ENCODE measurements at places on chromosomes 3 and 15. TPM values are rescaled to one million over a fixed set of nuclear protein-coding genes. Genes with fewer than 3 reads are reported as not detected.

GRCh38 chr3:128242818-128243601 is 89.7 kb downstream of the EEFSEC start:
- H3K36me3 ChIP-seq, result no peaks in the 10 kb centered on the region
- DNase-seq, result no peak
- H3K27ac ChIP-seq, result no peak overlapping the region
- no peak overlapping the region for H3K4me3 ChIP-seq

- peaks cover 7% of the 10 kb centered on the region for H3K4me1 ChIP-seq
- no peak overlapping the region for H3K27ac ChIP-seq
- H3K4me3 ChIP-seq, result no peak overlapping the region
- H3K36me3 ChIP-seq, result no peaks in the 10 kb centered on the region
Observed at GRCh38 chr3:23170291-23170690, 32.8 kb upstream of the UBE2E2 start.

DNA sequence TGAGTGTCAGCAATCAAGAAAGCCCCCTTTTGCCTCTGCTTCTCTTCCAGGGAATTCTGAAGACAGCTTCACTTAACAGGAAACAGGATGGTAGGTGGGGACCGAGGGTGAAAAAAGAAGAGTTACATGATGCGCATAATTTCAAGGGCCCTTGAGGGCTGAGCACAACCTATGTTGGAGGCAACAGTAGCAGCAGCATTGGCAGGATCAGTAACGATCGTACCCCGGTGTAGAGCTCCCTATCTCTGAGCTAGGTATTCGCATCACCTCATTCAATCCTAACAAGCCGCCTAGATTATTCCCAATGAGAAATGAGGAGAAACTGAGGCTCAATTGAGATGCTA is 432 bp upstream of the RAD54L2 start:
- H3K4me1 ChIP-seq, result peaks cover 17% of the 10 kb centered on the region
- H3K4me3 ChIP-seq, result peak overlapping the region; percentile 100
- peaks cover 4% of the 10 kb centered on the region for H3K36me3 ChIP-seq
- DNase-seq, result no peak

- no peak for DNase-seq
- H3K4me1 ChIP-seq, result no peaks in the 10 kb centered on the region
- H3K36me3 ChIP-seq, result no peaks in the 10 kb centered on the region
- H3K27me3 ChIP-seq, result no peaks in the 10 kb centered on the region
- H3K4me3 ChIP-seq, result no peak overlapping the region
Observed at GRCh38 chr3:119310071-119310470, 15.9 kb downstream of the ARHGAP31 start.

- H3K4me1 ChIP-seq, result peaks cover 5% of the 10 kb centered on the region
- no peak overlapping the region for H3K27ac ChIP-seq
- H3K27me3 ChIP-seq, result no peaks in the 10 kb centered on the region
- DNase-seq, result no peak
- no peak overlapping the region for H3K4me3 ChIP-seq
Observed at GRCh38 chr3:150583028-150583427, 20.1 kb upstream of the SELENOT start.

- no peaks in the 10 kb centered on the region for H3K36me3 ChIP-seq
- H3K27me3 ChIP-seq, result no peaks in the 10 kb centered on the region
- DNase-seq, result no peak
- H3K27ac ChIP-seq, result no peak overlapping the region
- no peaks in the 10 kb centered on the region for H3K4me1 ChIP-seq
- H3K4me3 ChIP-seq, result no peak overlapping the region
Observed at GRCh38 chr3:58608648-58609047, 31.5 kb upstream of the FAM107A start.

GRCh38 chr15:71248386-71248785 is 133.1 kb downstream of the THSD4 start:
- H3K27me3 ChIP-seq, result no peaks in the 10 kb centered on the region
- DNase-seq, result no peak

- no peaks in the 10 kb centered on the region for H3K27me3 ChIP-seq
- H3K4me3 ChIP-seq, result no peak overlapping the region
- H3K27ac ChIP-seq, result no peak overlapping the region
- no peaks in the 10 kb centered on the region for H3K36me3 ChIP-seq
- DNase-seq, result no peak
- no peaks in the 10 kb centered on the region for H3K4me1 ChIP-seq
Observed at GRCh38 chr15:70920981-70921696, 28.5 kb downstream of the LRRC49 start.

DNA sequence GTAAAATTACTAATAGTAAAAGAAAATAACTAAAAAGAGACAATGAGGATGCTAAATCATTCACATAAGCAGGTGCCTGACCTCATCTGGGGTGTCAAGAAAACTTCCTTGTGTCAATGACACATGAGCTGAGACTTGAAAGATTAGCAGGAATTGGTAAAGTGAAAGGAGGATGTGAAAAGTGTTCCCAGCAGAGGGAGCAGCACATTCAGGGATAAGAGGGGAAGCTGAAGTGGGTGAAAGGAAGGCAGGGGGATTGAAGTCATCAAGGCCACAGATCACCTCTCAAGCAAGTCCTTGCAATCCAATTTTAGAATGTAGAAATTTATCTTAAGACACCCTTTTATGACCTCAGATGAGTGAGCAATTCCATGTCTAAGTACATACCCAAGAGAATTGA is 60.2 kb upstream of the ACP3 start:
- no peak overlapping the region for H3K4me3 ChIP-seq
- H3K27ac ChIP-seq, result no peak overlapping the region
- no peaks in the 10 kb centered on the region for H3K27me3 ChIP-seq
- H3K36me3 ChIP-seq, result no peaks in the 10 kb centered on the region
- DNase-seq, result no peak
- no peaks in the 10 kb centered on the region for H3K4me1 ChIP-seq

The SPATA12 gene
- not detected for polyA plus RNA-seq

The FSTL1 gene
- polyA plus RNA-seq, result 24.2 TPM

- no peaks in the 10 kb centered on the region for H3K4me1 ChIP-seq
- DNase-seq, result no peak
- H3K36me3 ChIP-seq, result no peaks in the 10 kb centered on the region
- H3K27ac ChIP-seq, result no peak overlapping the region
- no peak overlapping the region for H3K4me3 ChIP-seq
Observed at GRCh38 chr3:80366808-80367548, 599.2 kb upstream of the ROBO1 start.

DNA sequence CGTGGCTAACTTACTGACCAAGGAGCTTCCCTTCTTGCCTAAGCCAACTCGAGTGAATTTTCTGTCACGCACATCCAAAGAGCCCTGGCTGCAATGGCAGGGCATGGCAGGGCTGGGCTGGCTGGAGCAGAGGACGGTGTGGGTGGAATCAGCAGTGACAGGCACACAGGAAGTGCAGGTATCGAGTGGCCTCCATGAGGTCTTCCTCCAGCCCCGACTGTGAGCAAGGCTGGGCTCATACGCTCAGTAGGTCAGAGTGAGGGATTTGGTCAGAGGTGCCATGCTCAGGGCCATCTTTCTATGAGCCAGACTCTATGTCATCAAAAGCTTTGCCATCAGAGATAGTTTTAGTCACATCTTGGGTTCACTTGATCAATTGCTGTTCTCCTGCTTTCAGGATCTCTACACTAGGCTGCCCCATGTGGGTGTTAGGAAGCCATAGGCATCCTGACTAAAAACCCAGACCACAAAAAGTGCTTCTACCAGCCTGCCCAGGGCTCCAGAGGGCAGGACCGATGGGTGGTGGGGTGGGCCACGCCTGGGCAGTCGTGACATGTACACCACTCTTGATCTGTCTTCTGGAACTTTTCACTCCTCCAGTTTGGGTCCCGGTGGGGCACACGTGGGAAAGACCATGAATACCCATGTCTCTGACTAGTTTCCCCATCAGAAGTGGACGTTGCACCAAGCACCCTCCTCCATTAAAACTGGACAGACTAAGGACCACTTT is 22.6 kb upstream of the COMMD4 start:
- no peak overlapping the region for H3K4me3 ChIP-seq
- H3K4me1 ChIP-seq, result no peaks in the 10 kb centered on the region
- H3K27ac ChIP-seq, result no peak overlapping the region
- DNase-seq, result no peak
- no peaks in the 10 kb centered on the region for H3K36me3 ChIP-seq

DNA sequence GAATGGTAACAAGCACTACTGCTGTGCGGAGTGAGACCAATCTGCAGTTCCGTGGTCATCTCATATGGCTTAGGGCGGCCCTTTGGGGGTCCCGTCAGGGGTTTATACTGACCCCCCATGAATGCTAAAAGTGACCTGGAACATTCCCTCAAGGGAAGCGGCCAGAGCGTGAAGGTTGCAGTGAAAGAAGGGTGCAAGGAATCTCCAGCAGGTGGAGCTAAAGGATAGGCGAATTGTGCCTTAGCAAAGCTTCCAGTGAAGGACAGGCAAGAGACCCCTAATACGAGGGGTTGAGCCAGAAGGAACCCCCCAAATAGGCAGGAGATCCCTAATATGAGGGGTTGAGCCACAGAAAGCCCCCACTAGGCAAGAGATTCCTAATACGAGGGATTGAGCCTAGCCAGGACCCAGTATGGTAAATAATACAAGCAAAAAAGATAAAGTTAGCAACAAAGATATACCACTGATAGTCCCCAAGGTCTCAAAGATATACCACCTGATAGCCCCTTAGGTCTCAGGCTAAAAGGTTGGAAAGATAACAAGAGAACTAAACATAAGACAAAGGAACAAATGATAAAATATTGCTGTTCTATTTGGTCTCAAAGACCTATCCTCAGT is 32.8 kb downstream of the ZNF589 start:
- H3K36me3 ChIP-seq, result peaks cover 2% of the 10 kb centered on the region
- no peak overlapping the region for H3K27ac ChIP-seq
- no peaks in the 10 kb centered on the region for H3K4me1 ChIP-seq
- DNase-seq, result no peak
- no peak overlapping the region for H3K4me3 ChIP-seq

GRCh38 chr15:32033186-32033890 is 3.0 kb downstream of the CHRNA7 start:
- no peak overlapping the region for H3K4me3 ChIP-seq
- no peaks in the 10 kb centered on the region for H3K36me3 ChIP-seq
- peaks cover 22% of the 10 kb centered on the region for H3K27me3 ChIP-seq
- H3K4me1 ChIP-seq, result peaks cover 4% of the 10 kb centered on the region
- DNase-seq, result no peak
- no peak overlapping the region for H3K27ac ChIP-seq

The WHAMM gene
- 25.8 TPM for polyA plus RNA-seq

The CCDC39 gene
- not detected for polyA plus RNA-seq

- H3K27ac ChIP-seq, result no peak overlapping the region
- H3K27me3 ChIP-seq, result no peaks in the 10 kb centered on the region
- H3K4me3 ChIP-seq, result peak overlapping the region; percentile 76
- peaks cover 14% of the 10 kb centered on the region for H3K4me1 ChIP-seq
- DNase-seq, result no peak
Observed at GRCh38 chr15:64824929-64825430, 467 bp downstream of the PIF1 start.

- DNase-seq, result no peak
- H3K27me3 ChIP-seq, result no peaks in the 10 kb centered on the region
- no peaks in the 10 kb centered on the region for H3K36me3 ChIP-seq
Observed at GRCh38 chr3:79976466-79976865, 208.7 kb upstream of the ROBO1 start.

GRCh38 chr3:133112666-133113065 is 74.5 kb downstream of the TMEM108 start:
- peaks cover 7% of the 10 kb centered on the region for H3K4me1 ChIP-seq
- no peaks in the 10 kb centered on the region for H3K36me3 ChIP-seq

GRCh38 chr3:16477056-16477455 is 36.4 kb downstream of the RFTN1 start:
- no peak overlapping the region for H3K4me3 ChIP-seq
- no peaks in the 10 kb centered on the region for H3K27me3 ChIP-seq
- H3K27ac ChIP-seq, result no peak overlapping the region
- peaks cover 13% of the 10 kb centered on the region for H3K4me1 ChIP-seq
- peaks cover 8% of the 10 kb centered on the region for H3K36me3 ChIP-seq
- DNase-seq, result no peak

The DUSP7 gene
- polyA plus RNA-seq, result 15.7 TPM
